ENCODE measurements at places on chromosomes 2 and 18.

- DNase-seq, result no peak
Observed at GRCh38 chr18:8005870-8006569, 438.9 kb downstream of the PTPRM start.

- DNase-seq, result no peak
Observed at GRCh38 chr2:105538840-105539239, 140.0 kb upstream of the FHL2 start.

DNA sequence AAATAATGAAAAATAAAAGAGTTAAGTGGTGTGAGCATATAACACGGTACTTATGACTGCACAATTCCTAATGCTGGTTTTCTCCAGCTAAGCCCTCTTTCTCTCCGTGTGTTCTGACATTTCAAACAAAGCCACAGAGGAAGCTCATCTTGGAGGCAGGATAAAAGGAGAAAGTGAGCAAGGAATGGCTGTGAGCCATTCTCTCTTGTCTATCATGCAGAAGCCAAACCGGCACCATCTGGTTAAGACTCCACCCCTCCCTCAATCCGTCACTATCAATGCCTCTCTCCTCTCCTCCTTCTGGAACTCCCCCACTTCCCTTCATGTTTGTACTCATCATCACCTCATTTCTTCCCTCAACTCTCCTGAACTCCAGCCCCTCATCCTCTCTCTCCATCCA, 210.4 kb downstream of the TMEM163 start:
- DNase-seq, result no peak

- no peak for DNase-seq
Observed at GRCh38 chr2:161486111-161486510, 70.0 kb downstream of the TBR1 start.
